Stimulated activated naive CD8-positive, alpha-beta T cell treated with anti-CD3 and anti-CD28 coated beads, Interleukin-15, amount 100 ng/mL, for 72 hours (primary cell): ENCODE measurements at places on chromosomes 3 and 15.

DNA sequence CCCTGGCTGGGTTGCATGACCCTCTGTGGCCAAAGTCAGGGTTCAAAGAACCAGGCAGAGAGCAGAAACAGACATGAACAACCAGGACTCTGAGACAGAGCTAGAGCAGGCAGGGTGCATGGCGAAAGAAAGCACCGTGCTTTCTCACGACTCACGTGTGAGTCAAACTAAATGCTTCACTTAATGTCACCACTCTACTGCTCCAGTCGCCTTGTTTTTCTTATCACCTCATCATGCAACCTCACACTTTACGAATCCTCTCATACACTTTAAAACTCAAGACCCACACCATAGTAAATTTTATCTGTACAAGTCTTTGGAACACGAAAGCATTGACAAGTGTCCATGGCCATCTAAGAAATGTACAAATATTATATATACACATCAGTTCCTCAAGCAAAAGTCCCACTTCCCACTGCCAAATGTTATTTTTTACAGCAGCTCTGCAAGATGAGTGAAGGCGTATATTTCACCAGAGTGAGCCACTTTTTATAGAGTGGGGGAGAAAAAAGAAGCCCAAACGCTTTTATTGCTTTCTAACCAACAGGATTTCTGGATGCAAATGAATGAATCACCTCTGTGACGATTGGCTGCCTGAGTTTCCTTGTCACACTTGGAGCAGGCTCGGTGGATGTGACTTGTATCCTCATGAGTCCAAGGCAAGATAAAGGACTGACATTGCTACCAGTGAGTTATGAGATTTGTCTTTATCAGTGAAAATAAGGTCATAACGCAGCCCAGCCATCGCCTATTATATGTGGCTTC, 16.0 kb upstream of the MEGF11 start:
- no peak for DNase-seq

DNA sequence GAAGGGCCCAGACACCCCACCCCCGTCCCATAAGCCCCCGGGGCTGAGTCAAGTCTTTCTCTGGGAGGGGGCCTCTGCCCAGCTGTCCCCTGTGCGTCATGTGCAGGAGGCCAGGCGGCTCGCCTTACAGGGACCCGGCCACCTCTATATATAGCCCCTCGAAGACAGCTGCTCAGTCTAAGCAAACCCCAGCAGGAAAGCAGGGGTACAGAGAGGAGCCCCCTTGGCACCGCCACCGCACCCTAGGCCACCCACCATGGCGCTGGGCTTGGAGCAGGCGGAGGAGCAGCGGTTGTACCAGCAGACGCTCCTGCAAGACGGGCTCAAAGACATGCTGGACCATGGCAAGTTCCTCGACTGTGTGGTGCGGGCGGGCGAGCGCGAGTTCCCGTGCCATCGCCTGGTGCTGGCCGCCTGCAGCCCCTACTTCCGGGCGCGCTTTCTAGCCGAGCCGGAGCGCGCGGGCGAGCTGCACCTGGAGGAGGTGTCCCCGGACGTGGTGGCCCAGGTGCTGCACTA, at the start of gene KLHL40:
TSS of gene KLHL40 (plus strand) at position 175 of the 519 bp plus-strand sequence. CDS start at position 257, 82 bp downstream.
- no peak for DNase-seq

- no peak for DNase-seq
Measured at GRCh38 chr3:46495901-46496456, 1.8 kb upstream of the RTP3 start.

DNA sequence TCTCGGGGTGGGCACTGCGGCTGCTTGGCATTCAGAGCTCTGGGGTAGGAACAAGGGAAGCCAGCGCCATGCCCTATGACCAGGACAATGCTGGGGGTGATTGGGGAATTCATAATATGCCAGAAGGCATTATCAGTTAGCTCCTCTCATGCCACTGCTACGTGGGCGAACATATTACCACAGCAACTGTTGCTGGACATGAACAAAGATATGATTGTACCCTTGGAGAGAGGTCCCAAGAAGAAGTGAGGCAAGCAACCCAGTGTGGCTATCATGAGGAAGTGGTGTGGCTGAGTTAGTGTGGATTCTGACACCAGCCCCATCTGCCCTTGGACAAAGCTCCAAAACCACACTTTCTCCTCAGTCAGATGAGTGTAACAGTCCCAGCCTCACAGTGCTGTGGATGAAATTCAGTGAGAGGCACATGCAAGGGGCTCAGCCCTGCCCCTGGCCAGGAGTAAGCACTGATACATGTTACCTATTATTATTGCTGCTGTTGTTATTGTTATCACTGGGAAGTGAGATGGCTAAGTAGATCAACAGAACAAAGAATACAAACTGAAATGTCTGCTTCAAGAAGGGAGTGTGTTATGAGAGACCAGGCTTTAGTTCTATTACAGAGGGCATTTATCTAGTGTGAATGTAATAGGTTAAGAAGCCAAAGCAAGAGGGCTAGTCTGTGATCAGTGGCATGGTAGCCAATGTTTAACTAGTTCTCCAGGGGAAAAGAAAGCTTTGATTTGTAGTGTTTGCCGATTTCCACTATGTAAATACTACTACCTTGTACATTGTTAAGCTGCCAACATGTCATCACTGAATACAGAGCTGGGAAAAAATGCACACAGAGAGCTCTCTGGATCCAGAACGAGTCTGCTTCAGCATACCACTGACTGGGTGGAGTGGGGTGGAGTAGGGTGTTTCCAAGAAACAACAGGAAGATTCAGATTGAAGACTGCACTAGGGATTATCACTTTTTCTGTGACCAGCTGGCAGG, 222.3 kb upstream of the EIF1B start:
- DNase-seq = no peak

DNA sequence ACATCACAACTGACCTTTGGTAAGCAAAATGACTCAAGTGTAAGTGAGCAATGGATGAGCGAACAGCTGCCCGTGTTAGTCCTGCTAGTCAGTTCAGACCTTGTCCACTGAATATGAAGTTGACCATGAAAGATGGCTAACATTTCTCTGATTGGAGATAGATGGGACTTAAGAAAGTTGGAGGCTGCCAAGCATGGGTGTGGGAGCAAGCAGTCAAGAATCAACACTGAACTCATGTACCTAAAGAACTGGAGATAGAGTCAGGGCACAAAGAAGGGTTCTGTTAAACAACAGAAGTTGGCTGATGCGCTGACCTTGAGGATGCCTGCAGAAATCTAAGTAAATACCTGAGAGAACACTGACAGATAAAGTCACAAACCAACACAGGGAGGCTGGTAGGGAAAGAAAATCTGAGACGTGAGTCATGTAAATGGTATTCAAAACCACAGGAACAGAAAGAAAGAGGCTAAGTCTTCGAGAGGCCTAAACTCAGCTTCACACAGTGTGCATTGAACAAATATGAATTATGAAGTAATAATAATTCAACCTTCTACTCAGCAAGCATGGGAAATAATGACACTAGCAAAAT, 30.7 kb upstream of the ANPEP start:
- DNase-seq = no peak

DNA sequence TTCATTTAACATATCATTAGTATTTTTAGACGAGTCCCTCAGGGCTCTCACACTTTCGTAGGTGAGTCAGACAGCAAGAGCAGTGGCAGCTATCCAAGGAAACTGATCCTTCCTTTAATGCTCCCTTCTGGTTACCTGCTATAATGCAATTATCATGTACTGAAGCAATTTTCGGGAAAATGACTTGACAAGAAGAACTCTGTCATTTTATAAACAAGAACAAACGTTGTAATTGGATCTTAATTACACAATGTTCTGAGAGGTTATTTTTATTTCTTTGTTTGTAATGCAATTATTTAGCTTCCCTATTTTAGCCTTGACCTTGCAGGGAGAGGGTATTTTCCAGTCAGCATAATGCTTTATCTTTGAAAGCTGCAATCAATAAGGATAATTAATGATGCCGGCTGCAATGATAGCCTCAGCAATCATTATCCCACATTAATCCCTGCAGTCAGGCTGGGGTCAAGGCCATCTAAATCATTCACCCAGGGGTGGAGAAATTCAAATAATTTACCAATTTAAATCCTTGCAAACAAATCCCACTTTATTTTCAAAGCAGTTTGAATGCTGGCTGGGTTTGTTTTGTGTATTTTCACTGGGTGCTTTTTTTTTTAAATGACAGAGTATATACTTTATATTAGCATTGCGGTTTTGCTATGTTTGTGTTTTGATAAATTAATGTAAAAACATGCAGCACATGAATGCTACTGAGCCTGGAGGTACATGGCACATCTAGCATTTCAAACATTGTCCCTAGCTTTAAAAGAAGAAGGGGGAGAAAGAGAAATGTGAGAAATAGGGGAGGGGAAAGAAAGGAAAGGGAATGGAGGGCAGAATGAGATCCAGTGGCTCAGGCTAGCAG, 249.9 kb downstream of the SHOX2 start:
- no peak for DNase-seq

DNA sequence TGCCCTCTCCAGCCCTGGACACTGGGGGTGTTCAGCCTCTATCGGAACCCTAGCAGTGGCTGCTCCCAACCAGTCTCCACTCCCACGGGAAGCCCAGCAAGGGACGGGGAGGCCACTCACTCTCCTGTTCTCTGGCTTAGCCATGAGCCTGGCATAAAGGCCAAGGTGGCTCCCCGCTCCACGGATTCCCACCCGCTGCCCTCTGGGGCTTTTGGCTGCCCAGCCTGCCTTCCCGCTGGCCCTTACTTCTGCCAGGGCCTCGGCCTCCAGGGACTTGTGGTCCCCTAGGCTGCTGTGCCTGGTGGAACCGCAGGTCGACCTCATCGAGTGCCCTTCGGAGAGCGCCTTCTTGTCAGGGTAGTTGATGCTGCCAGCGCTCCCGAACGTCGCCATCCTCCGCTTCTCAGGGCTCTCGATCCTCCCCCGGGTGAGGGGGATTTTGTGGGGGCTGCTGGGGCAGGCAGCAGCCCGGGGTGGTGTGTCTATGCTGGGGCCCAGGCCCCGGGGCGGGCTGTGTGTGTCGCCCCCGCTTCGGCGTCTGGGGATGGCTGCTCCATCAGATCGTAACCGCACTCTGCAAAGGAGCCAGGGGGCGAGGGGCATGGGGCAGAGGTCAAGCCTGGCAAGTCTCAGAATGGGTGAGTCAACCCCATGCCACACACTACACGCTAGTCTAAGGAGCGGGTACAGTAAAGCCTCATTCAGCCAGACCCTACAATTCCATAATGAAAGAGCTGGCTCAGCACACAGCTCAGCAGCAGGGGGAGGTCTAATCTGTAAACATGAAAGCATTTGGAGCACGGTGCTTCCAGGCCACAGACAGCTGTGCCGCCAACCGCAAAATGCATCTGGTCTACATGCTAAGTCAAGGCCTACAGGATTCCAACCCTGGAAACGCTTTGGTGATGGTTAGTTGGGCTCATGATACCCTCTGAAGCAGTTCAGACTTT, 27.3 kb upstream of the RAD18 start:
- DNase-seq = no peak

DNA sequence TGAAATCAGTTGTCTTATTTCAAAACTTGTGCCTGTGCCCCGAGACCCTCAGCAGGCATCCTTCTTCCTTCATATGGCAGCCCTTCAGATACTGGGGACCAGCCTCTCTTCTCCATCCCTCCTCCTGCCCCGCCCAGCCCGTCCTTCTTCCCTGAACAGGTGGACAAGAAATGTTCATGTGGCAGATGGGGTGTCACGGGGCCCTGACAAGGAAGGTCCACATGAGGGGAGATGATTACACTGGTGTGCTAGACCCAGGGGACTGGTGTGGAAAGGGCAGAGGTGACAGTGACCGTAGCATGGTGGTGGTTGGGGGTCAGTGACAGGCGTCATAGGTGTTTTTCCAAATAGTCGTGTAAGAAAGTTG, 150.9 kb downstream of the CHDH start:
- DNase-seq = no peak

- DNase-seq = no peak
Measured at GRCh38 chr3:99962703-99963102, 145.0 kb downstream of the CMSS1 start.

- no peak for DNase-seq
Measured at GRCh38 chr15:71278989-71279756, 163.9 kb downstream of the THSD4 start.

- DNase-seq = no peak
Measured at GRCh38 chr3:167895684-167896083, 160.2 kb downstream of the SERPINI1 start.

DNA sequence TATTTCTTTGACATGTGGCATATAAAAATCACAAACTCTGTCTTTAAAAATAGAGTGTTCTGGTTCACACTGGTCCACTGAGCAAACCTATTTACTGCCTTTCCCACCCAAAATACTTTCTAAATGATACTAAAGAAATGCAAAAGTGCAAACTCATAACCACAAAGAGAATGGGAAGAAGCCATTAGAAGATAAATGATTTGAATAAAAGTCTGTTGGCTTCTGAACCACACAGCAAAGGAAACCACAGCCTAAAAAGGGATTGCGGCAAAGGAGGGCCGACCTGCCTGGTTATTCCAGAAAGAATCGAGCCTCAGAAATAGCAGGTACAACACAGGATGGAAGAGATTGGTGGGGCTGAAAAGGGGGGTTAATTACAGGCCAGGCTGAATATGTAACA, 599.5 kb downstream of the FHIT start:
- no peak for DNase-seq

GRCh38 chr3:27666272-27666671, 55.9 kb downstream of the EOMES start:
- no peak for DNase-seq

- no peak for DNase-seq
Measured at GRCh38 chr3:134366928-134367811, 7.1 kb downstream of the AMOTL2 start.

DNA sequence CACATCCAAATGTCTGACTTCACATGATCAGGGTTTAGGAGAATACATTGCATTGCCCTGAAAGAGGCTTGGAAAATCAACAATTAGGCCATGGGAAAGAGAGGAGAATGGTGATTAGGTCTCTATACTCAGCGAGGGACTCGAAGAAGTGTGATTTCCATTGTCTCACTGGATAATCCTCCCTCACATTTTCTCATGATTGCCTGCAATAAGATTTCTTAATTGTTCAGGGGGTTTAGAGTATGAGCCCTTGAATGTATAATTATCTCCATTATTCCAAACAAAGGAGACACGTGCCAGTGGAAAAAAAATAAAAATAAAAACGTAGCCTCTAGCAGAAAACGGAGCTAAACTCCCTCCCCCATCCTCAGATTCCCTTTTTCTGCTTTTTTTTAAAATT, 173.2 kb downstream of the TPRG1 start:
- DNase-seq = no peak

DNA sequence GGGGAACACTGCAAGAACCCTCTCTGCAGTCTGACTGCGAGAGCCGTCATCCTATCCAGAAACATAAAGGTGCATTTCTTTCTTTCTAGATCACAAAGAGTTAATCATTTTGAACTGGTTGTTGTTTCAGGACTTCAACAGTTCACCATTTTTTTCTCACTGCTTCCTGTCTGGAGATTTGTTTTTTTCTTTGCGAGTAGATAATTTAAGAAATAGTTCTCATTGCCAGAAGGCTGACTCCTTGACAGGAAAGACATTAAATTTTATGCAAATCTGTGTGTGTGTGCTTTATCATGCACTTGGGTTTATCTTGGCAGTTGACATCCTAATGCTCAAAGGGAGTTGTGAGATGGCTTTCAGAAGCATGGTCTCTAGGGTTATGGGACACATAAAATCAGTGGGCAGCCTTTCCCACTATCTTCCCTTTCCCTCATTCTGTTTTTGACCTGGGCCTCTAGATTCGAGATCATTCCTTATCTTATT, 123.5 kb upstream of the TBL1XR1 start:
- DNase-seq = no peak
